ENCODE measurements at places on chromosomes 4 and X.

DNA sequence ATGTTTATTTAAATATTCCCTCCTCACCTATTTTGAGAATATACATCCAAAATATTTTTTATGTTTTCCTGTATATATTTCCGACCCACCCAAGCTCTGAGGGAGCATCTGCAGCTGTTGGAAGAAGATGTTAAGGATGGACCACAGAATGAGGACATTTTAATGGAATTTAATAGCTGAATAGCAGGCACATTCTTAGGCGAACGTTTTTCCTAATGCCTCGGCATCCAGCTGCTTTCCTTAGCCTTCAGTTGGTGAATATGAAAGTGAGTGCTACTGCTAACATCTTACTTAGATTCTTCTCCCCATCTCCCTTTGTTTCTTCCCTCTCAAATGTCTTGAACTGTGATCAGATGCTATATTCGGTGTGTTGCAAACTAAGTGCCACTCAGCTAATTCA is 158.0 kb upstream of the CTSO start:
- DNase-seq, result no peak

DNA sequence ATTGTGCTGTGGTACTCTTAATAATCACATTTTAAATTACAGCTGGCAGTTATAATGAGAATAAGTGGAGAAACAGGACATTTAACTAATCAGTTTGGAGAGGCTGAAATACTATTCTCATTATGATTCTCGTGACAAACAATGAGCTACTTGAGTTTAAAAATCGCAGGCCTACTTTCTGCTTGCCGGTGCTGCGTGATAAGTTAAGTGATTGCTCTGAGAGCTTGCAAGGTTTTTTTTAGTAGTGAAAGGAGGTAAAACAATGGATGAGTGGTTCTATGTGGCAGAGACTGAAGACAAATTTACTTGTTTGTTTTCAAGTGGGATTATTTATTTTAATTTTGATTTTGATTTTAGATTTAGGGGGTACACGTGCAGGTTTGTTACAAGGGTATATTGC is 114.0 kb downstream of the RAPGEF2 start:
- no peak for DNase-seq

DNA sequence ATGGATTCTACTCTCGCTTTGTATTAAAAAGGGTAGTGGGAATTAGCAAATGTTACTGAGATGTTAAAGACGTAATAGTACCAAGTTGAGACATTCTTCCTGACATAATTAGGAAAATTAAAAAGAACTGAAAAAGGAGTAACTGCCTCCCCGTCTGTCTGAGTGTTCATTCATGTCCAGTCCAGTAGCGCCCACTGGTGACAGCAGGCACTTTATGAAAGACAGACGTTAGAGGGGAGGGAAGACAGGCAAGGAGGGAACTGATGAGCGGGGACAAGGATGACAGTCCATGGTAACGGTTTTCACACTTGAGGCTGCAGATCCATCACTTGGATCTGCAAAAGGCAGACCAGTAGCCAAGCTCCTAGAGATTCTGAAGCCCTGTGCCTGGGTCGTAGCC is 326.7 kb downstream of the STK32B start:
- DNase-seq, result no peak

DNA sequence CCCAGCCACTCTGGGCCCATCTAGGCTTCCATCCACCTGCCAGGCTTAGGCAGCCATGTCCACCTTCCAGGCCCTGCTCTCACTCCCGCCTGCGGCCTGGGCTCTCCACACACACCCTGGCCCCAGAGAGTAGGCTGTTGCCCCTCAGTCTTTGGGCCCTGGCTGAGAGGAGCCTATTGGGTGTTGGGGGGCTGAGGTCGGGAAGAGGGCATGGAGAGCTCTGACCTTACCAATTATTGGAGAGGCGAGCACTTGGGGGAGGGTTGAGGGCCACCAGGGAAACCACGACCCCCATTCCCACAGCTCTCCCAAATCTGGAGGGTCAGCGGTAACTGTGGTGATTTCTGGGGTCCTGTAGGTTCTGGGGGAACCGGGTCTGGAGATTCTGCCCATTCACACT is 38.2 kb downstream of the HTRA3 start:
- DNase-seq, result no peak

GRCh38 chrX:125757794-125758564 is 408.1 kb downstream of the DCAF12L2 start:
- no peak for DNase-seq

- no peak for DNase-seq
These were observed 2.0 kb downstream of the PGK1 start for GRCh38 chrX:78105944-78106650.

DNA sequence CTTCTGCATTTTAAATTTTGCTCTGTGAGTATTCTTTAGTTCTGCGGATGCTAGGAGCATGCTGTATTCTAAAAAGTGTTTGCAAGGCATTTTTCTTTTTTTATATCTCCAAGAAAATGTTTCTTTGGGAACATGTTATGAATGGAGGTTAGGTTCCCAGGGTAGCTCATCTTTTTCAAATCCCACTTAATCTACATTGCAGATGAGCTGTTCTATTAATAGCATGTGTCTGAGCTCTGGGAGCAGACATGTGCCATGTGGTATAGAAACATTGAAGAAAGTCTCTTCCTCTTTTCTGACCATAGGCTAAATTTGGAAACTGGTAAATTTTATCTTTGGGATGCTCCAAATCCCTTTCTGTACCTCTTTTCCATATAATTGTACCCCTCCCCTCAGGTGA is 23.2 kb downstream of the DIAPH2 start:
- DNase-seq, result no peak

GRCh38 chr4:108814326-108814725 is 51.5 kb upstream of the ETNPPL start:
- DNase-seq, result no peak

- DNase-seq, result no peak
These were observed 142.1 kb upstream of the PABPC4L start for GRCh38 chr4:134343656-134344055.

GRCh38 chr4:87060957-87061356 is 126.1 kb downstream of the AFF1 start:
- no peak for DNase-seq

- DNase-seq, result no peak
These were observed 40.7 kb upstream of the FAM9A start for GRCh38 chrX:8841911-8842310.

DNA sequence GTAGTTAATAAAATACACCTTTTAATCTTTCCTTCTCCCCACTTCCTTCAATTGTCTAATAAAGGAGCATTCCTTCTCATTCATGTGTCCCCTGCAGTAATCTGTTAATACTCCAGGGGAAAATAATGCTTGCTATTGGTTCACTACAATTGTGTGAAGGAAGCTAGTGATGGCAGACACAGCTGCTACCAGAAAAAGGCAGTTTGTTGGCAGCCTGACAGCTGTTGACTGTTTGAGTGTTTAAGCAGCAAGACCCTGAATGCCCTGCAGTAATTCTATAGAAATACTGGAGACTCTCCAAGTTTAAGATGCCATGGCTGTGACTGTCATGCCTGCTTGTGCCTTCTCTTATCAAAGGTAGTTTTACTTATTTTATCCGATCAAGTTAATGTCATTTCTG is 359.5 kb downstream of the C4orf33 start:
- no peak for DNase-seq

- DNase-seq, result no peak
These were observed 6.0 kb downstream of the RASGEF1B start for GRCh38 chr4:81465406-81466340.

GRCh38 chr4:155143512-155143911 is 64.9 kb upstream of the NPY2R start:
- no peak for DNase-seq

DNA sequence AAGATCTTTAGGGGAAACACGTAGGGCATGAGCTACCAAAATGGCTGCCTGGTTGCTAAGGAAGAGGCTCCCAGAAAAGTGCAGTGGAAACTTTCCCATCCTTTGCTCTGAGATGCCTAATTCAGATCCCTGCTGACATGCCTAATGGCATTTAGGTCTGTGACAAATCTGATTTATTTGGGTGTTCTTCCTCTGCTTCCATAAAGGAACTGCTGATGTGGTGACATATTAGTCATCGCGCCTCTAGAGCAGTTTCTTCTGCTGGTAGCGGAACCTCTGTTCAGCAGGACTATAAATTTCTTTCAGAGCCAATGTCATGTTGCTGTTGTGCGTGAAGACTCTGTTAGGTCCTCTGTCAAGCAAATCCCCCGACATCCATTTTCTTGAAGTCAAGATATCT is 310.0 kb downstream of the PDHA2 start:
- DNase-seq, result no peak

All from omental fat pad (tissue), 4 donors.